ENCODE measurements at places on chromosomes 6 and 20.

DNA sequence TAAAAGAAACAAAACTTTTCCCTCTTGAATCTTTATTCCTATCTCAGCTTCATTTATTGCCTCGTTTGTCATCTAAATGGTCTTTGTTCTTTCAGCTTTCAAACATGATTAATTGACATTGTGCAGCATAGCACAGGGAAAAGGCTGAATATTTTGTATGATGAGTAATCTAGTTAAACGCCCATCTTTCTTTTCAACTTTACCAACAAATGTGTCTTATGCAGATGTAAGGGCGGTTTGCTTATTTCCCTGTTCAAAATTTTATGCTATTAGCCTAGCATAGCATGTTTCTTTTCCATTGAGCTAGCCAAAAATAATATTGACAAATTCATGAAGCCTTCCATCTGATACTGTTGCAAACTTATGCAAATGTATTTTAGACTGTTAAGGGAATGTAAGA, 176.4 kb upstream of the AKAP12 start:
- no peak for DNase-seq

DNA sequence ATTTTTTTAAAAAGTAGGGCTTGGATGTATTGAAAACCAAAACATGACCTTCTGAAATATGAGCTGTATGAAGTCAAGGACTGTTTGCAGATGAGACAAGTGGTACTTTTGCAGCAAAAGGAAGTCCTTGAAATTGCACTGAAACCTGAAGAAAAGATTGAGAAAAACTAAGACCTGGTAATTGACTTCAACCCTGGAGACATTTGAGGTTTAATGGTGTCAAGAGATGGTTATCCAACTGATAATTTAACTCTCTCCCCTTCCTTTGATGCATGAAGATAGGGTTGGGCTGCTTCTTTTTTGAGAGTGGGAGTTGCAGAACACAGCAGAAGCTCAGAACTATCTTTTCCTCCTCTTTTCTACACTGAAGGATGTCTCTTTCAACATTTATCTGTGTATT, 180.9 kb upstream of the DTNBP1 start:
- DNase-seq, result no peak

DNA sequence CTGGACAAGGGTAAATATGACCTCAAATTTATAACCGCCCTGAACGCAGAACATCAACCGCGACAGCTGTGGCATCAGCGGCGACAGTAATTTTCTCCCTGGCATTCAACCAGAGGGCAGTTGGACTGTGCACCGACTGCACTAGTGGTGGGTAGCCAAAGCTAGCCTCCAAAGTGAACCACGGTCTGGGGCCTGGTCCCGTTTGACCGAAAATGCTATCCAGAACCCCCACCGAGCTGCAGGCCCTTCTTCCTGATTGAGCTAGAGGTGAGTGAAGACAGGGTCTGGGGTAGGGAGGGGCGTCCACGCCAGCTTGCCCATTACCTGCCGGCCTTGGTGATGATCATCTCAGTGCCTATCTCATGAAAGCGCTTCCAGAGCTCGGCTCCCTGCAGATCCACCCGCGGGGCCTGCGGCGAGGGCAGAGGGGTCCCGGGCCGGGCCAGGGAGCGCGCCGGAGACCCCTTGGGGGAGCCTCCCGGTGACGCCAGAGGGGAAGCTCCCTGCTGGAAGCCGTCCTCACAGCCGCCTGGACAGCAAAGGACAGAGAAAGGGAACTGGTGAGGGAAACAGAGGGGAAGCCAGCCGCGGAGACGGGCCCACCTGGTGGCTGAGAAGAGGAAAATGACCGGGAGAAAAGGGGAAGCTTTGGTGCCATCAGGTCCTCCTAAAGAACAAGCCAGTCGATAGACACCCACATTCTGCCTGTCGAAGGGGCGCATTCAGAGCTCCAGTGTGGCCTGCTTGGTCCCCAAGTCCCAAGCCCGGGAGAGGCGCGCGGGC, 2.0 kb downstream of the TBX18 start:
- DNase-seq, result no peak

- no peak for DNase-seq
Measured at GRCh38 chr6:21045135-21045700, 511.0 kb downstream of the CDKAL1 start.

- no peak for DNase-seq
Measured at GRCh38 chr6:104573350-104573749, 286.4 kb downstream of the HACE1 start.

- DNase-seq, result no peak
Measured at GRCh38 chr6:106163446-106163965, 77.4 kb downstream of the PRDM1 start.
